ENCODE measurements at places on chromosomes 4 and X.

GRCh38 chr4:66169341-66169740 lies 499.1 kb upstream of the EPHA5 start:
- DNase-seq: no peak

- no peak for DNase-seq
Observed at GRCh38 chr4:169818063-169818679, 60.4 kb upstream of the HPF1 start.

DNA sequence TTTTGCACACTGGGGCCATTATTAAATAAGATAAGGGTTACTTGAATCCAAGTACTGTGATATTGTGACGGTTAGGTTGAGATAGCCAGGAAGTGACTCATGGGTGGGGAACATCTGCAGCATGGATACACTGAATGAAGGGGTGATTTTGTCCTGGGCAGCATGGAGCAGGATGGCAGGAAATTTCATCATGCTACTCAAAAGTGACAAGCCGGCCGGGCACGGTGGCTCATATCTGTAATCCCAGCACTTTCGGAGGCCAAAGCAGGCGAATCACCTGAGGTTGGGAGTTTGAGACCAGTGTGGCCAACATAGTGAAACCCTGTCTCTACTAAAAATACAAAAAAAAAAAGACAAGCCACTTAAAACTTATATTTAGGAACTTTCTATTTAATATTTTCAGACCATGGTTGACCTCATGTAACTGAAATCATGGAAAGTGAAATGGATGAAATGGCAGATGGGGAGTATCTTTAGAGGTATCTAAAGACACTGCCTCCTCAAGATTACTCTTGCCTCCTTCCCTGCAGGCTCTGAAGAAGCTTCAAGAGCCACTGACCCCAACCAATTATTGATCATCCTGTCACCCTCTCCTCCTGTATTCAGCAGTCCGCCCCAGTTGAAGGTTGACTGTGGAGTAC lies 3.9 kb upstream of the TRIM60 start:
- DNase-seq: no peak

GRCh38 chr4:169649545-169650226 lies 29.3 kb downstream of the CLCN3 start:
- no peak for DNase-seq

DNA sequence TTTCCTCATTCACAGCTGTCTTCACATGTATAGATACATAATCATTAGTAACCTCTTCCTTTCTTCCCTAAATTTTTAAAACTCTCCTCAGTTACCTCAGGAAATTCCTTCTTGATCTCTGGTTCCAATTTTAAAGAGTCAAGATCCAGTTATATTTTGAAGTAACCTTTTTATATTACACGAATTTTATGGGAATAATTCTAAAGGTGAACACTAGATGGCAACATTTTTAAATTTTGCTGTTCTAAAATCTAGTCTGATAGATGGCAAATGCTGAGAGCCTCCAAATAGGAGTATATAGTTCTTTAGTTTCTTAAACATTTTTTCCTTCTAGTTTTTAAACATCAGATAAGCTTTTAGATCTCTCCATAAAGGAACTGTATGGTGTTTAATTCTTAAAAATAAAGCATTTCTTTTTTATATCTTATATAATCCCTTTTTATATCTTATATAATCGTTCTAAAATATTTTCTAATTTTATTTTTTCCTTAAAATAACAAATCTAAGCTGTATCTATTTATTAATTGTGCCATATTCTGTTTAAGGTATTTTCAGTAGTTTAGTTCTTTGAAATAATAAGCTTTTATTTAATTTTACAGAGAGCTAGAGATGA lies 37.9 kb upstream of the PAPSS1 start:
- no peak for DNase-seq

- DNase-seq: no peak
Observed at GRCh38 chr4:150140774-150141400, 62.6 kb downstream of the DCLK2 start.

GRCh38 chrX:19593690-19594089 lies 78.4 kb upstream of the MAP3K15 start:
- DNase-seq: no peak

- no peak for DNase-seq
Observed at GRCh38 chrX:30948626-30949025, 59.6 kb upstream of the TAB3 start.

GRCh38 chr4:70996018-70996360 lies 2.5 kb downstream of the DCK start:
- DNase-seq: no peak

DNA sequence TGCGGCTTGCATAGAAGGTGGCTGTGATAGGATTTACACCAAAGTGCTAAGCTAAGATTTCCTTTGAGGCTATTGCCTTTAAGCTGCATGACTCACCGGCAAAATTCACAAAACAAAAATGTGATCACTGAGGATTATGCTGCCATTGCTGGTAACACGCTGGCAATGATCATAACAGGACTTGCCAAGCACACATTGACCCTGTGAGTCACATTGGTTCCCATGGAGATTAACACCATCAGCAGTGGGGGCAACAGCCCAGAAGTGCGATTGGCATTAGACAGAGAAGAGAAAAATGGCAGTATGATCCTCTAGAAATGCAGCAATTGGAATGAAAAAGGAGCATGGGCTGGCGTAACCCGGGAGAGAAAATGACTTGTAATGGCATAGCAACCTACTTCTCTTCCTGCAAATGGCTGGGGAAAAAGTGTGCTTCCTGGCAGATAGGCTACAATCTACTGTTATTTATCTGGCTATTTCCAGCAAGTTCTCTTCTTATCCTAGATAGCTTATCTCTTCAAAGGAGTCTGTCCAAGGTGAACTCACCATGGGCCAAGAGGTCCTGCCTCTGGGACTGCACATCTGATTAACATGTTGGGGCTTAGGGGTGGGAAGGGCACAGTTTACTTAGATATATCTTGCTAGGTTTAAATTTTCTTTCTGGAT lies 314.2 kb upstream of the IGFBP7 start:
- no peak for DNase-seq

GRCh38 chrX:139538907-139539790 lies 8.6 kb downstream of the F9 start:
- DNase-seq: no peak

- no peak for DNase-seq
Observed at GRCh38 chr4:168440442-168441264, 39.6 kb downstream of the DDX60L start.

DNA sequence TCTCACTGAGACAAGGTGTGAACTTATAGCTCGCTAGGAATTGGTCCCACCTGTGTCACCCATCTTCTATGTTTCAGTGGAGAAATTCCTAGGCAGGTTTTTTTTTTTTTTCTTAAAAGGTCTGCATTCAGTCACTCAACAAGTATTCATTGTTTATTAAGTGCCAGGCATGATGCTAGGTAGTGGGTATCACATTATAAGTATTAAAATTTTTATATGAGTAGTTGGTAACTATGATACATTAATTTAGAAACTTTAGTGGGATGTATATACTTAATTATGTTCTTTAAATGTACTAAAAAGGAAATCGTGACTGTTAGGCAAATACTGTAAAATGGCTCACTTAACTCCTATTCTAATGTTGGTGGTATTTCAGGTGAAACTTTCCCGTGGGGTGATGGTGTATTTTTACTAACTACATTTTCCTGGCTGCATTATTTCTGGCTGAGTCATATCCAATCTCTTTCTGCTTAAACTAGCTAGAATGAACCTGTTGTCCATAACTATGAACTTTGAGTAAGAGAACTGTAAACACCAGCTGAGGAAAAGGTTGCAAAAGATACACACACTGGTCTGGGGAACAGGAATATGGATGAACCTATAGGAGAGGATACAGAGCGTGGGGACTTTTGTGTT lies 49.3 kb upstream of the MED14 start:
- no peak for DNase-seq

DNA sequence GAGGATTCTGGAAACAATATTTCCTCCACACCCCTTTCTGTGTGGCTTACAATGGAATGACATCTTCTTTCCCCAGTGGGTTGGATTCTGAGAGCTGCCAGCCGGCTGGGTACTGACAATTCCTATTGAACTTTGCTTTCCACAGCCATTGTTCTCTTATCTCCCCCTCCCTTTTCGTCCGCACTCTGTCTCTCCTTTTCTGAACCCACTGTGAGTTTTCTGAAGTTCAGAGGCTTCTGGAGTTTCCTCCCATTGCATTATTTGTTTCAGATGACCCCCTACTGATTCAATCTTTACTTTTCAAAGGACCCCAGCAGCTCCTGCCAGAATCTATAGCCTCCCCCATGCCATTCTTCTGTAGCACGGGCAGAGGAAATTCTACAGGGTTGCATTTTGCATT lies 10.4 kb downstream of the SMPX start:
- DNase-seq: no peak

DNA sequence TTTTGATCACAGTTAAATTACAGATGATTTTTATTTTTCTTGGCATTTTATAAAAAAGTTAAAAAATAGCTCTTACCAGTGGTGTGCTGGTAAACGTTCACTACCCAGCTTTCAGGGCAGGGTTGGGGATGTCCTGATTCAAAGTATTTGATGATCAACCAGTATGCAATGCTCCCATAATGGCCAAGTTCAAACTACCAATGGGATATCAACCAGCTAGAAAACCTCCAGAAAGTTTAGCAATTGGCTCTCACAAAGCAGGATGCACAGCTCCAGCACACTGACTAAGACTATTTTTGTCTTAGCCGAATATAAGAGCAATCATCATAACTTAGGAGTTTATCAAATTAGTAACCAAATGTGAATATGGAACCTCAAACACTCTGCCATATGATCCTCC lies 108.0 kb upstream of the PDE5A start:
- DNase-seq: no peak

- DNase-seq: no peak
Observed at GRCh38 chrX:37684426-37684825, 1.2 kb upstream of the XK start.

DNA sequence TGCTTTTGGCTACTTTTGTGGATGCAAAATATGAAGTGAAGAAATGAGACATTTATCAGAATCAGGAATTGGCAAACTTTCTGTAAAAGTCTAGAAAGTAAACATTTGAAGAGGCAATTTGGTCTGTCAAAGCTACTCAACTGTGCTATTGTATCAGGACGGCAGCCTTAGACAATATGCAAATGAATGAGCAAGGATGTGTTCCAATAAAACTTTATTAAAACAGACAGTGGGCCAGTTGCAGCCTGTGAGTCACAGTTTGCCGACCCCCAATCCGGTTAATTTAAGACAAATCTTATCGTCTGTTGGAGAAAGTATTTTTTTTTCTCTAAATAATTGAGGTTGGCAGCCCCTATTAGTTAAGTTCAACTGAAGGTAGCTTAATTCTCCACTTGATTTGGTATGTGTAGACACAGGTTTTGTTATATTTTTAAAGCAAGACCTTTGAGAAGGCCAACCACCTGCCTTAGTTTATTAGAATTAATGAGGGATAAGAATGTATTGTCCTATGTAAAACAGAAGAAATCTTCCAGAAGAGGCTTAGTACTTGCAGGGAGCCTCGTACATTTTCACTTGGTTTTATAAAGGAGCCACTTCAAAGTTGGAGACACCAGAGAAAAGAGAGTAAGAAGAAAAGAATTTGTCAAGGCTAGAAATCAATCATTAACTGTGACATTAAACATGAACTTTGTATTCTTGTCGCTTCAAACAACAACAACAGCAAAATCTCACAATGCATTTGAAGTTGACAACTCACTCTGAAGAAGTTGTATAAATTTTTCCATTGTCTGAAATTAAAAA lies 81.6 kb upstream of the FAT1 start:
- DNase-seq: no peak

- DNase-seq: no peak
Observed at GRCh38 chr4:7865533-7865932, 74.1 kb downstream of the AFAP1 start.

- no peak for DNase-seq
Observed at GRCh38 chrX:149531599-149531998, 9.2 kb upstream of the EOLA1 start.

GRCh38 chr4:55215087-55215486 lies 89.7 kb upstream of the KDR start:
- no peak for DNase-seq

DNA sequence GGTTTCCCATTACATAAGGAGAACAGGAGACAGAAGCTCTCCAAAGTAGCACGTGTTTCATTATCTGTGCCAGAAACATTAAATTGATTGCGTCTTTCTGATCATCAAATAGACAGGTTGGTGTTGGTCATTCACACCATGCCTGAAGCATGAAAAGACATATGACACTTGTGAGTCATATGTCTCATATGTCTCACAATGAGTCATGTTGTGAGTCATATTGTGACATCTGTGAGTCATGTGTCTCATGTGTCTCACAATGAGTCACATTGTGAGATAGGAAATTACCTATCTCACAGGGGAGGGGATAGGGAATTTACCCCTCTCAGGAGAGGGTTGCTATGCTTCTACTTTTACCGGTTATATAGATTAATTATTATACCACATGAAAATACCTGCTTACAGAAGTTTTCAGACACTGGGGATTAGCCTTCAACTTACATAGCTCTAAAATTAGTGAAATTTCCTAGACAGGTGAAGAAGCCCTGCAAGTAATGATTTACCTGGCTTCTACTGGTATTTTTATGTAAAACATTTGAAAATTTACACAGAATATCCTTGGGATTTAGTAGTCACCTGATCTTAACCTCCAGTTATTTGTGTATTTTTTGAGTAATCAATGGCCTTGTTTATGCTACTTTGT lies 80.8 kb downstream of the NPFFR2 start:
- DNase-seq: no peak

DNA sequence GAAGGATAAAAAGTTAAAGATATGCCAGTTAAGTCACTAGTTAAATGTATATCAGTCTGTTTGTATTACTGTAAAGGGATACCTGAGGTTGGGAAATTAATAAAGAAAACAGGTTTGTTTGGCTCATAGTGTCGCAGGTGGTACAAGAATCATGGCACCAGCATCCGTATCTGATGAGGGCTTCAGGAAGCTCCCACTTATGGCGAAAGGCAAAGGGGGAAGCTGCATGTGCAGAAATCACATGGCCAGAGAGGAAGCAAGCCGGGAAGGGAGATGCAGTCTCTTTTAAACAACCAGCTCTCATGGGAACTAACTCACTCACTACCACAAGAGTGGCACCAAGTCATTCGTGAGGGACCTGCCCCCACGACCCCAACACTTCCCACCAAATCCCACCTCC lies 91.9 kb upstream of the SH3RF1 start:
- DNase-seq: no peak

DNA sequence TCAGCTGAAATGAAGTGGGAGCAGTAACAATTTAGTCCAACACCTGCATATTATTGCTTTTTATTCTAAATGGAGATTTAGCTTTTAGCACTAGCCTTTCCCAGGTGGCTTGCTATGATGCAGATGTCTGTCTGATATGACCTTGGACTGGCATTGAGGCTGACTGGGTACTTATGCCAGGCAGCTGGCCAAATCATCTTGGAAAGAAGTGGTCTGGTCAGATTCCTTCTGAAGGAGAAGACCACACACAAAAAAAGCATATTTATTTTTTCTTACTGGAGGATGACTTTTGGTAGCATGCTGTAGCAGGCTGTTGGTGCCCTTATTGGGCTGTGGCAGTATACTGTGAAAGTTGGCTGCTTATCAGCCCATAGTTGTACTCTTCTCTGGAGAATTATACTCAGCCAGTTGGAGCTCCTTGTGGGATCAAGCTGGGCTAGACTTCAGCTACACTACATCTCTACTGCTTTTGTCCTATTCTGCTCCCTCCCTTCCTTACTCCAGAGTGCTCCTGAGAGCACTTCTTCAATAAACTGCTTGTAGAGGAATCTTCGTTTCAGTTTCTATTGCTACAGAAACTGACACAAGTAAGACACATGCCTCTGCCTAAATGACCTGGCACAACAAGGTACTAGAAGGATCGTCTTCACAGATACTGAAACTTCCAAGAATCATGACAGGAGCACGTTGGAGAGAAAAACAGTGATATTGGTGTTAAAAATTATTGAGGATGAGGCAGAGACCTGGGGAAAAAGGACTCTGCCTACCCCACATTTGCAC lies 196.8 kb upstream of the RPS6KA3 start:
- DNase-seq: no peak

All from stimulated activated CD4-positive, alpha-beta T cell treated with anti-CD3 and anti-CD28 coated beads, Interleukin-1b, Interleukin-23, amount 100 ng/mL, for 1 hour (primary cell).